ENCODE measurements at places on chromosomes 7 and 10.

DNA sequence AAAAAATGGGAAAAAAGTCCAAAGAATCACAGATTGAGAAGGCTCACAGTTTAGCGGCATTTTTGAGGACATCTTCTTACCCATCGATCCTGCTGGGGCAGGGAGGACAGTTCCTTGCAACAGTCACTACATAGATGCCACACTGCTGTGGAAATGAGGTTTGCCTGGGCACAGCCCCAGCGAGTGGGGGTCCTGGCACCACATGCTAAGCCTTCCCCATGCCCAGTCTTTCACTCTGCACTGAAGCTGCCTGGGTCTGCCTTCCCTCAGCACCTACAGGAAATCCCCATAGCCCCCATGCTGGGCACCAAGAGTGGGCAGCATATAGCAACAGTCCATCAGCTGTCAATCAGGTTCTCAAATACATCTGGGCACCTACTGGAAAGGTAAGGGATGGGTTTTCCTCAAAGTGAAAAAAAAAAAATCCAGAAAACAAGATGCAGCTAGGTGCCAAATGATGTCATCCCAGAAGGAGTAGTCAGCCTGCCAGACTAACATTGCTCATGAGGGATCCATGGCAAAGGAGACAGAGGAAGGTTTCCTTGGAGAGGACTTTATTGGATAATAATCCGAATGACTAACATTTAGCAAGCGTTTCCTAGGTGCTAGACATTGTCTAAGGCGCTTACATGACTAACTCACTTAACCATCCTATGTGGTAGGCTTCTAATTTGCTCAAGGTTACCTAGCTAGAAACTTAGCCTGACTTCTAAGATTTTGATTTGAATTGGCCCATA lies 125.7 kb upstream of the CXCL12 start:
- no peak overlapping the region for H3K4me3 ChIP-seq
- no peaks in the 10 kb centered on the region for H3K4me1 ChIP-seq
- H3K36me3 ChIP-seq: no peaks in the 10 kb centered on the region
- no peak overlapping the region for H3K27ac ChIP-seq
- DNase-seq: no peak

- H3K4me1 ChIP-seq: peaks cover 12% of the 10 kb centered on the region
- H3K4me3 ChIP-seq: no peak overlapping the region
Measured at GRCh38 chr10:60203993-60204618, 185.6 kb downstream of the ANK3 start.

GRCh38 chr7:139643951-139644585 lies 120.6 kb downstream of the CLEC2L start:
- no peak overlapping the region for H3K27ac ChIP-seq
- peaks cover 36% of the 10 kb centered on the region for H3K4me1 ChIP-seq
- no peaks in the 10 kb centered on the region for H3K36me3 ChIP-seq
- no peak overlapping the region for H3K4me3 ChIP-seq
- no peak for DNase-seq

- no peak for DNase-seq
- no peaks in the 10 kb centered on the region for H3K36me3 ChIP-seq
- no peaks in the 10 kb centered on the region for H3K27me3 ChIP-seq
- H3K4me1 ChIP-seq: no peaks in the 10 kb centered on the region
Measured at GRCh38 chr7:256461-256940, 33.5 kb upstream of the FOXL3 start.

Measured in naive B cell (primary cell).